ENCODE measurements at places on chromosomes 13 and 19.
A peak's percentile ranks its signal among the peaks of the same experiment; 100 is the strongest.

GRCh38 chr13:88764103-88764502 is 1092.9 kb downstream of the SLITRK5 start:
- no peak for DNase-seq

DNA sequence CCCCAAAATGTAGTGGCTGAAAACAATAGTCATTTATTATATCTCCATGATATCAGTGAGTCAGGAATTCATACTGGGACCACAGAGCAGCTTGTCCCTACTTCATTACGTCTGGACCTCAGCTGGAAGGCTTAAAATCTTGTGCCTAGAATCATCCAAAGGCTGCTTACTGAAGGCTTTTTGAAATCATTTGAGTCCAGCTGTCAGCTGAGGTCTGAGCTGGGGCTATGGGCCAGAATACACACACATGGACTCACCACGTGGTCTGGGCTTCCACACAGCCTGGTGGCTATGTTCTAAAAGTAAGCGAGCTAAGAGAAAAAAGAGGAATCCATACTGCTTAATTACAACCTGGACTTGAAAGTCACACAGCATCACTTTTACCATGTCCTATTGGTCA is 209.2 kb downstream of the KCTD12 start:
- DNase-seq = no peak

DNA sequence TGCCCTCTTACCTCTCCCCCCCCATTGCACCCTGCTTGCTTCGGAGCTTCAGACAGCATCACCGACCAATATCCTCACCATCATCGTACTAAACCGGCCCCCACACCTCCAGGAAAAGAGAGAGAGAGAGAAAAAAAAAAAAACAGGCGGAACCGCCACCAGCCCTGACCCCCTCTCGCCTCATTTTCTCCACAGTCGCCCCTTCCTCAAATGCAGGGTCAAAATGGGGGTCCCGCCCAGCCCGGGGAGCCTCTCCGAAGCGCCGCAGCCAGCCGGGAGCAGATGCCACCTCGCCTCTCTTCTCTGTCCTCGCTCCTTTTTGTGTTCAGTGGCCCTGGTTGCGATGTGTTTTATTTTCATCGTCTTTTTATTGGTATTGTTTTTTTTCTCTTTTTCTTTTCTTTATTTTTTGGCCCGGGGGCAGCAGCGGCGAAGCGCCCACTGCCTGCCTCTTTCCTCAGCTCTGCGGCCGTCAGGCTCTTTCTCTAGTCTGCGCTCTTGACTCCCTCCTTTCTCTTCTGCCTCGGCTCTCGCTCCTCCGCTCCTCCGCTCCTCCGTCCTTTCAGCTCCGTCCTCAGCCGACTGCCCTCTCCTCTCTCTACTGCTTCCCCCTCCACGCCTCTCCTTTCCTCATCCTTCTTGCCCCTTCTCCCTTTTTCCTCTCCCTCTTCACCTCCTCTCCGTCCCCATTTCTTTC is 41.4 kb downstream of the DEDD2 start:
- DNase-seq = no peak

- DNase-seq = no peak
Observed at GRCh38 chr13:107865318-107865575, 350.1 kb downstream of the LIG4 start.

- DNase-seq = no peak
Observed at GRCh38 chr19:40149501-40149900, 41.7 kb upstream of the MAP3K10 start.

DNA sequence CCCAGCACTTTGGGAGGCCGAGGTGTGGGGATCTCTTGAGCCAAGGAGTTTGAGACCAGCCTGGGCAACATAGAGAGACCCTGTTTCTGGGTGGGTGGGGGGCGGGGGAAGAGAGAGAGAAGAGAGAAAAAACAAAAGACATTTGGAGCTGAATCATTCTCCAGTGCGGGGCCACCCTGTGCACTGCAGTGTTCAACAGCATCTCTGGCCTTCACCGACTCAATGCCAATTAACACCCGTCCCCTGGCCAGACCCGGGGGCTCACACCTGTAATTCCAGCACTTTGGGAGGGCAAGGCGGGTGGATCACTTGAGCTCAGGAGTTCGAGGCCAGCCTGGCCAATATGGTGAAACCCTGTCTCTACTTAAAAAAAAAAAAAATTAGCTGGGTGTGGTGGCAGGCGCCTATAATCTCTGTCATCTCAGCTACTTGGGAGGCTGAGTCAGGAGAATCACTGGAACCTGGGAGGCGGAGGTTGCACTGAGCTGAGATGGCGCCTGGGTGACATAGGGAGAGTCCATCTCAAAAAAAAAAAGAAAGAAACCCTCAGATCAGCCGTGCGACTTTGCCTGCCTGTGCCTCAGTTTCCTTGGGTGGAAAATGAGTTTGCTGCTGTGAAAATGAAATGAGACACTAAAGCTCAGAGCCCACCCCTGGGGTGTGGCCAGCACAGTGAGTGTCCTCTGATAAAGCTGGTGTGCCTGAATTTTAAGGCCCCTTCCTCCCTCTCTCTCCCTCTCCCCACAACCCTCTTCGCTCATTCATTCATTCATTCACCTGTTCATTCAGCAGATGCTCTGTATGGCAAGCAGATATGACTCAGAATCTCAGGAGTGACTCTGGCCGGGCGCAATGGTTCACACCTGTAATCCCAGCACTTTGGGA is 6.4 kb downstream of the KLF2 start:
- DNase-seq = no peak

- DNase-seq = no peak
Observed at GRCh38 chr19:54096617-54097106, 3.9 kb downstream of the OSCAR start.

DNA sequence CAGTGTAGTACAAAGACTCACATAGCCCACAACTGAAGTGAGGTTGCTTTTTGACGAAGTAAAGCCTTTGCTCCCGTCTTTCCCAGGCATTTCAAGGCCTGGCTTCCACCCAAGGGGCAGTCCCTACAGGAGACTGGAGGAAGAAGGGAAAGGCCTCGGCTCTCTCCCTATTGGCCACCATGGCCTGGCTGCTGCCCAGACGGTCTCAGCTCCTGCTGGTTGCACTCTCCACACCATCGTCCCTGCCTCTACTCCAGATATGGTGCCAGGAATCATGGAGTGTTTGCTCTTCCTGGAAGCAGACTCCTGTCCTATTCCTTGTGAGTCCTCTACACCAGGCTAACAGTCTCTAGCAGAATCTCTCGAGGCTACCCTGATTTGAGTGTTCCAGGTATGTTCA is 124.1 kb upstream of the UQCRFS1 start:
- no peak for DNase-seq

- DNase-seq = peak; percentile 74
Observed at GRCh38 chr19:2618611-2619010, 83.9 kb downstream of the GNG7 start.

DNA sequence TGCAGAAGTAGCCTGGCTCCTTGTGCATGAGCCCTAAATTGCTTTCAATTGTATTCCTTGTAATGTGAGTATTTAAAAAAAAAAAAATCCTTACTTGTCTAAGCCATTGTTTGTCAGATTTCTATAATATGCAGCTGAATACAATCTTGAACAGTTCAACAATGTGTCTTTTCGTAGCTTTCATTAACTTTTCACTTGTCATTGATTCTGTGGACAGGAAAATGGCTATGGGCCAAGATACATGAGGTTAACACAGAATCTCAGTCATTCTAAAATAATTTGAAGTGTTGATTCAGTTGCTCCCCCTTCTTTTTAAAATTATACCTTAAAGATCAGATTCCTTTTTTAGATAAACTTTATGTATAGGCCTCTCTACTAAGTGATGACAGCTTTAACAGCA is 395.8 kb upstream of the KLF12 start:
- no peak for DNase-seq

- DNase-seq = no peak
Observed at GRCh38 chr13:35824395-35824794, 306.8 kb downstream of the DCLK1 start.

GRCh38 chr13:58085819-58086218 is 454.3 kb downstream of the PCDH17 start:
- DNase-seq = no peak

DNA sequence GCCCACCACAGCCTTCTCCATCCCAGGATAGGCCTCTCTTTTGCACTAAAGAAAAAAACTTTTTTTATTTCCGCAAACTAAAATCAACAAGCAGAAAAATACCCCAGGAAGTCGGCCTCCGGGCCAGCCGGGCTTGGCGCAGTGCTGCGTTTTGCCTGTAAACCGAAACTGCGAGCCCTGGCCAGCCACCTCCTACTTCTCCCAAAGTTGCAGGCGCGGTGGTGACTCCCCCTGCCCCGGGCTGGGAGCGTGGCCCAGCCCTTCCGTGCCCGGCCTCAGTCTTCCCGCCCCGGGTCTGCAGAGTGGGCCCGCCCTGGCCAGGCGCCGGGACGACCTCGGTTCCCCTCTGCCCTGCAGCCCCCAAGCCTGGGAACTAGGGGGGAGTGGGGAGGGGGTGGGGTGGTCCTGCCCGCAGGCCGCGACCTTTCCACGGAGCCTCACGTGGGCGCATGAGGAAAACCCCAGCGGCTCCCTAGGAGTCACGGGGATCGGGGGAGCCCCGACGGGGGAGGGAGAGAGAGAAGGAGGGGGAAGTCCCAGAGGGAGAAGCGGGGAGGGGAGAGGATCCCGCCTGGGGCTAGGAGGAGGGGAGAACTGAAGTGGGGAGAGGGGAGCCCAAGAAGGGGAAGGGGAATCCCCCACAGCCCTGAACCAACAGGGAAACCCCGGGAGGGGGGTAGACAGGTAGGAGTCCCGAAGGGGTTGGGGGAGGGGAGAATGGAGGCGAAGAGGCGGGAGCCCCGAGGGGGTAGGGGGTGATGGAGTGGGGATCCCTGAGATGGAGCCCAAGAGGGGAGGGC is 3.0 kb downstream of the GADD45B start:
- DNase-seq = peak; percentile 44

- no peak for DNase-seq
Observed at GRCh38 chr13:67140006-67140405, 90.1 kb downstream of the PCDH9 start.

GRCh38 chr19:17626456-17627015 is 61.6 kb downstream of the UNC13A start:
- DNase-seq = no peak

GRCh38 chr13:73168953-73169401 is 110.2 kb downstream of the KLF5 start:
- no peak for DNase-seq

- peak; percentile 40 for DNase-seq
Observed at GRCh38 chr13:106561551-106562170, 6.3 kb downstream of the ARGLU1 start.

- no peak for DNase-seq
Observed at GRCh38 chr13:49608651-49609331, 19.5 kb upstream of the ARL11 start.

- no peak for DNase-seq
Observed at GRCh38 chr19:29395111-29395733, 130.6 kb upstream of the VSTM2B start.

DNA sequence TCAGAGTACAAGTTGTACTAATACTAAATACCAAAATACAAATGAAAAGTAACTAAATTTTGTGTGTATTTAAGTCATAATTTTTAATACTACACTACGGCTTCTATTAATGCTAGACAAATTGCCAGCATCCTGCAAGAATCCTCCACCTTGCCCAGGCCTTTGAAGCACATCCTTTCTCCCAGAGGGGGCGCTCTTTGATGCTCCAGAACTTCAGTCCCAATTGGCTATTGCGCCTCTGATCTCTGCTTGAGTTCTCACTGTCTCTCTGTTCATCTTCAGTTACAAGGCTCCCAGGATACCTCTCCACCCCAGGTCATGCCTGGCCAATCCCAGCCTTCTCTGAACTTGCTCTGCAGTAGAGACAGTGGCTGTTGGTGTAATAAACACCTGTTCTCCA is 141.0 kb downstream of the DCLK1 start:
- DNase-seq = no peak

DNA sequence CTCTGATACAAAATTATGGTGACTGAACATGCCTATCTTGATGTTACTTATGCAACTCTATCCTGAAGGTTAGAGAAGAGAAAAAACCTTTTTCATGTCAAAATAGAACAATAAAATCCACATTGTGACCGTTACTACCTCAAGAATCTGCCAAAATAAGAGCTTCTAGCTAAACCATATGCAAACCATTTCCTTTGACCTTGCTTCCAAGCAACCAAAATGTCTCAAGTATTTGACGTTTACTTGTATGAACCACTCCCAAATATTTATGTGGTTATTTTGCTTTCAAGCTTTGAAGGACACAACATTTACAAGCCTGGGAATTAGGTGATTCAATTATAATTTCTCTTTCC is 13.9 kb downstream of the FOXO1 start:
- DNase-seq = no peak

- no peak for DNase-seq
Observed at GRCh38 chr13:70755456-70755855, 647.2 kb upstream of the KLHL1 start.

- DNase-seq = no peak
Observed at GRCh38 chr13:47256618-47257017, 359.8 kb upstream of the HTR2A start.

DNA sequence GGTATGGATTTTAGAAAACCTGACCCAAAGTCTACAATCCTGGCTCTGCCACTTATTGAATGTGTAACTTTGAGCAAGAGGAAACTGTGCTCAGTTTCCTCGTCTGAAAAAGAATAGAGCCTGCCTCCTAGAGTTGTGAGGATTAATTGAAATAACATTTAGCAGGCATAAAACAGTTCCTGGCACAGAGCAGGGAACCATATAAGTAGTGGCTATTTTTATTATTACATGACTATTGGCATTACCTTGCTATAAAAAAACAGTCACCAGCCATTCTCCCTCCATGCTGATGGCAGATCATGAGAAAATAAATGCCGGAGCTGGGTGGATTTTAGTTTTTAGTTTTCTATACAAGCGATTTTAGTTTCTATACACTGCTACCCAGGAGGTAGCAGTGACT is 5.8 kb downstream of the DOCK9 start:
- no peak for DNase-seq
